Activated CD4-positive, CD25-positive, alpha-beta regulatory T cell treated with anti-CD3 and anti-CD28 coated beads, Interleukin-2, amount 50 U/mL, for 24 hours (primary cell): ENCODE measurements at places on chromosomes 5 and 9.
A peak's percentile ranks its signal among the peaks of the same experiment; 100 is the strongest.

DNA sequence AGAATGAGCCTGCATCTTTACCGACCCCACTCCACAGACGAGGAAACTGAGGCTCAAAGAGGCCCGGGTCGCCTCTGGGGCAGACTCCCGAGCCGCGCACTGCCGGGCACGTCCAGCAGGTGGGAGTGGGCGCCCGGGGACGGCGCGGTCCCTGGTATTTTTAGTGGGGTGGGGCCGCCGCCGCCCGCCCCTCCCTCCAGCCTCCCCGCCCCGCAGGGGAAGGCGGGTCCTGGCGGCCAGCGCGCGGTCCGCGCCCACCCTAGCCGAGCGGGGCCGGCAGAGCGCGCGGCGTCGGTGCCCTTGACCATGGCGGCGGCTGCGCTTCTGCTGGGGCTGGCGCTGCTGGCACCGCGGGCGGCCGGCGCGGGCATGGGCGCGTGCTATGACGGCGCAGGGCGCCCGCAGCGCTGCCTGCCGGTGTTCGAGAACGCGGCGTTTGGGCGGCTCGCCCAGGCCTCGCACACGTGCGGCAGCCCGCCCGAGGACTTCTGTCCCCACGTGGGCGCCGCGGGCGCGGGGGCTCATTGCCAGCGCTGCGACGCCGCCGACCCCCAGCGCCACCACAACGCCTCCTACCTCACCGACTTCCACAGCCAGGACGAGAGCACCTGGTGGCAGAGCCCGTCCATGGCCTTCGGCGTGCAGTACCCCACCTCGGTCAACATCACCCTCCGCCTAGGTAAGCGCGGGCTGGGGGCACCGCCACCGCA is at the start of gene LAMC3:
Gene LAMC3 (plus strand): TSS at position 266 of the 710 bp plus-strand sequence. CDS start 41 bp downstream, at position 307.
- peak; percentile 17 for ATAC-seq

DNA sequence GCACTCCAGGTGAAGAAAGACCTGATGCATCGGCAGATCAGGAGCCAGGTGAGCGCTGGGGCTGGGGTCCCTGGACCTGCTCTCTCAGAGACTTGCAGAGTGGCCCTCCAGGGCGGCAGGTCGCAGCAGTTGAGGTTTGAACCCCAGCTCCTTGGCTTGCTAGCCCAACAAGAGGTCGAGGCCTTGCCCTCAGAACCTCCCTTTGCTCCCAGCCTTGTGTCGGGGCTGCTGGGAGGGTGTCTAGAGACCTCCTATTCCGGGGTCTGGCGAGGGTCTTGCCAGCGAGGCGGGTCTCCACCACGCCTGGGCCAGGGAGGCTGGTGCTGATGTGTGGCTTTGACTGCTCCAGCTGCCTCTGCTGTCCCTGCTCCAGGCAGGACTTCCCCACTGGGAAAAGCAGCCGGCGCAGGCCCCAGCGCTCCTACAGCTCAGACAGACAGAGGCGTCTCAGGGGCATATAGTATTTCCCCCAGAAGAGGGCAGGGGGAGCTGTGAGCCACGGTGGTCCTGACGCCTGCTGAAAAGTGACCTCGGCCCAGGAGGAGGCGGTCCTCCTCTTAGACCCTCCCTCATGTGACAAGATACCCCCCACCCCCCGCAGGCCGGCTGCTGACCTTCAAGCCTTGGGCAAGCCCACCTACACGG is 38.3 kb downstream of the LRSAM1 start:
- no peak for ATAC-seq

DNA sequence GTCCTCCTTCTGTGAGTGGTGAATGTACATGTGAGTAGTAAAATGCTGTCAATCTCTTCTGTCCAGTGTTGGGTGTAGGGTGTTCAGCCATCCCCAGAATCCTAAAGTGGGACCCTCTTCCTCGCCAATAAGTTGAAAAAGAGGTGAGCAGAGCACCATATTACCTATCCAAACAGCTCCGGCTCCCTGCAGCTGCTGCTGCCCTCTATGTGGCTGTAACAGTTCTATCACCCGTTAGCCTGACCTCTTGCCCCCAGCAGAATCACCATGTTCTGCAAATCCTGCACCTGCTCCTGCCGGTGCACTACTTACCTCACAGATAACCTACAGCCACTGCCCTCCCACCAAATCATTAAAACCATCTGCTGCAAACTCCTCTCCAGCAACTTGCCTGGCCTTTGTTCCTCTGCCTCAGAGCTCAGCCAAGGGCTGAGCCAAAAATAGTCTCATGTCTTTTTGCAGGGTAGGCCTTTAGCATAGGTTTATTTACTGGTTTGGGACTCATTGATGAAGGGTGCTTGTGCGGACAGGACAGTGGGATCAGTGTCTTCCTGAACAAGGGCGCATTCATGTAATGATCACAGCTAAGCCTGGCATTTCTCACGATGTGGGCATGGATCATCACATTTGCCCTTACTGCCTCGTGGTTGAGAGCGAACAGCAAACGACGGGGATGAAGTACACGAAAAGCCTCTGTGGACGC is 49.6 kb upstream of the CCL21 start:
- ATAC-seq, result no peak

DNA sequence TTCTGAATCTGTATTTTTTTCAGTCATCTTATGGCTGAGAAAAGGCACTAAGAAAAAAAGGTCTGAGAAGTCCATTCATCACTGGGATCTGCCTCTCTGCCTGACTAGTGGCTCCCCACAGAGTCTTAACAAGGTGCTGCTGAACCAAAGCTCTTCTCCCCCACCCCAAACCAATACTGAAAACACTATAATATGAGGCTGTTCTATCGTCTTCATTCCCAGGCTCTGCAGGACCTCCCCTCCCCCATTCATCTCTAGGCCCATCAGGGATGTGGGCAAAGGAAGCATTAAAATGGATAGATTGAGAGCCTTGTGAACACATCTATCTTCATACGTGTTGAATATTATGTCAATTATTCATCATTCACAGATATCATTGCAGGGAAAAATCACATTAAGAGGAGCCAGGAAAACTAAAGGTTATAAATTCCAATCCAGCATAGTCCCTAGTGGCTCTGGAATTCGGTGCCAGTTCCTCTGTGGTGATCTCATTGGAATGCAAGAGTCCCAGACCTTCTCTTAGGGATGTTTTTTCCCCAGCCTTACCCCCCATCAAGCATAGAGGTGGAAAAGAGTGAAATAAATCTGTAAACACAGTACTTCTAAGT is 44.3 kb upstream of the GPR151 start:
- ATAC-seq, result no peak

DNA sequence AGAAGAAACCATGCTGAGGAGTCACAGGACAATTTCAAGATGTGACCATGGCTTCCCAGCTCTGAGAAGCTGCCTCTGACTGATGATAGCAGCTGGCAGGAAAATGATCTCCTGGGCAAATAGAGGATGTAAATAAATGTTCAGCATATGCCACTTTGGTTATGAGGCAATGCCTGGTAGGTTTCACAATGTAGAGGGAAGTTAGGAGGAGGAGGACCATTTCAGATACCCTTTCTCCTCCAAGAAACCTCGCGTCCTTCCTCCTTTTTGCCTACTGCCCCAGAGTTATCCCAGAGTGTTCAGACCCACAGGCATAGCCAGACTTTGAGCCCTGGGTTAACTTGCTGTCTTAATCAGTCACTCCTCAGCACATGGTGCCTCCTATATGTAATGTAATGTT is 541.6 kb upstream of the DAP start:
- no peak for ATAC-seq

DNA sequence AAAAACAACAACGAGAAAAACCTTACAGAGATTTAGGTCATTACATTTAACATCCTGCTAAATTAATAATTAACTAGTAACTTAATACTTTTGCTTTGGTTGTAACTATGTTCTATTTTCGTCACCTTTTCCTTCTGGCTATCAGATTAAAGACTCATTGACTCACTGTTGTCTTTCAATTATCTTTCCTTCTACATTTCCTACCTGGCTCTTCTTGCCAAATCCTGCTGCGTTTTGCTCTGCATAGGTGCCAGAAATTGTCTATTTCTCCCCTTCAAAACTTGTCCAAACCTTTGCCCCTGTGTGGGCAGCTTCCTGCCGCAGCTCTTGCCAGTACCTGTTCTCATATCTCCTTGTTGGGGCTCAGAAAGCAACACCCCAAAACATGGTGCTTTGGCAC is 235.5 kb upstream of the ZNF608 start:
- ATAC-seq, result no peak

- no peak for ATAC-seq
Observed at GRCh38 chr9:33130961-33131789, 36.0 kb downstream of the B4GALT1 start.

DNA sequence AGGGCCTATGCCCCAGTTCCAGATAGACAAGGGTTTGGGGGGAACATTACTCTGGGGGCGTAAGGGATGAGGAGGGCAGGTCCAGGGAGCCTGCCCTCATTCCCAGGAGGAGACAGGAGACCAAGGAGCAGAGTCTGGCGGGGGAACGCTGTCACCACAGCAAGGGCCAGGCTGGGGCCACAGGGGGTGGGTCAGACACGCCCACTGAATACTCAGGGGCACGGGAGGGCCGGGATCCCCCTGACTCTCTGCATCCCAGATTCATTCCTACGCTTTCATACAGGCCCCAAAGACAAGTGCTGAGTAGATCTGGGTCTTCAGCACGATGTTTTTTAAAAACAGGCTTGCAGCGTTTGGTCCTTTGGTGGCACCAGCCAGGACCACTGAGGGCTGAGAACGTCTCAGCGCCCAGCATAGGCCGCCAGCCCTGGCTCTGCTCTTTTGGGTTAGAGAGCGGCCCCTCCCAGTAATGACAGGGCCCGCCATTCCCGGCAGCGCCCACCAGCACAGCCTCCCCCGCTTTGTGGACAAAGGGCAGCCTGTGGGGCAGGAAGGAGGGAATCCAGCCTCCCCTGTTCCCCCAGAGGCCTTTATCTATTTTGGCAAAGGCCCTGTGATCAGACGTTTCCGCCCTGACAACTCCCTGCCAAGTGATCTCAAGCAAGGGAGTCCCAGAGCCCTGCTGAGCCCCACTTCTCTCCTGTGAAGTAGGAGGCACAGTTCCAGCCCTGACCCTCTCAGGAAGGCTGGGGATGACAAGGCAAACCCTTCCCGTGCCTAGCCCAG is 24.9 kb downstream of the NEK6 start:
- ATAC-seq, result no peak

DNA sequence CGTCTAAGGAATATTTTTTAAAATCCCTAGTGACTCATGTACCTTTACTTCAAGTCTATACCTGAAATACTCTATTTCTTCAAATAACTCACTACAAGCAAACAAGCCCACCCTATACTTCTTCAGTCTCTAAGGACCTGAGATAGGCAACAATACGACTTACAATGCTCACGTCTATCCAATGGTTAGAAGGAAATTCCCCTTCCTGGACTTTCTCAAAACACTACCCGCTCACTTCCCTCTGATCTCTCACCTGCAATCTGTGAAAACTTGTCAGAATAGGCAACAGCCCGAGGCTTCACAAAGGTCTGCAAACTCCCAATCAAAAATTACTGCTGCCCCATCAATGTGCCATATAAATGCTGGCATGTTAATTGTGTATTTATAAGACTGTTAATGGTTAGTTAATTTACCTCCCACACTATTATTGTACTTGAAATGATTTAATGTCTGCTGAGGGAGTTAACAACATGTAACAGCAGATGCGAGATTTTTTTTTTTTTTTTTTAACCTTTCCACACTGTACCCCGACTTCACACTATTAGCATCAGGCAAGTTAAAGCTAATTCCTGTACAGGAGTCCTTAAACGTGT is 27.3 kb downstream of the MAPKAP1 start:
- ATAC-seq, result no peak

DNA sequence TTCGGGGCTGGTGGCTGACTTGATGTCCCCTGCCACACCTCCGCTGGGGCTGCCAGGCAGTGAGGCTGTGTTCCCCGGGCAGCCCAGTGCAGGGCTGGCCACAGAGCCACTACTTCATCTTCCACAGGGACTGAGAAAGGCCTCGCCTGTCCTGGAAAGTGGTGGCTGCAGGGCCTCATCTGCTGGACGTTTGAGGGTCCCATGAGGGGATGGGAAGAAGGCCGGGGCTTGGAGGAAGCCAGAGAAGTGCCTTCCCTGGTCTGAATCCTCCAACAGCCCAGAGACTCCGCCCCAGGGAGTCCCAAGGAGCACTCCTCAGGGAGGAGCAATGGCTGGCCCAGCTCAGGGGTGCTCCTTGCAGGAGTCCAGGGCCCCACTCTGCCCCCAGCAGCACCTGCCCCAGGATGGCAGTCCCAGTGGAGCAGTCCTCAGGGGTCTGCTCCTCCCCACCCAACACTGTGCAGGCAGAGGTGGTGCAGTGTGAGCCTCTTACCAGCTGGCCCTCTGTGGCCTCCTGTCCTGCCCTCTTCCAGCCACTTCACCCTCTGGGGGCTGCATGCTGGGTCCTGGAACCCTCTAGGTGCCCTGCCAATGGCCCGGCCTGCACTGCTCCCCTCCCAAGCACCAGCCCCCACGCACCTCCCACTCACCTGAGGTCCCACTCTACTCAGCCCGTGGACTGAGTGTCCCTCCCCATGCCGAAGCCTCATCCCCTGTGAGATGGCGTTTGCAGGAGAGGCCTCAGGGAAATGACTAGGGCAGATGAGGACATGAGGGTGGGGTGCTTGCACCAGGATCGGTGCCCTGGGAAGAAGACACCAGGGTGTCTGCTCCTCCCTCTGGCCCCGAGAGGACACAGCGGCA is 47.3 kb upstream of the COL5A1 start:
- ATAC-seq, result no peak

- no peak for ATAC-seq
Observed at GRCh38 chr9:92422611-92423338, 1.5 kb downstream of the OMD start.

GRCh38 chr5:116880150-116880549 is 305.5 kb upstream of the SEMA6A start:
- ATAC-seq, result no peak

- ATAC-seq, result no peak
Observed at GRCh38 chr5:96857924-96858323, 18.4 kb upstream of the ERAP2 start.

DNA sequence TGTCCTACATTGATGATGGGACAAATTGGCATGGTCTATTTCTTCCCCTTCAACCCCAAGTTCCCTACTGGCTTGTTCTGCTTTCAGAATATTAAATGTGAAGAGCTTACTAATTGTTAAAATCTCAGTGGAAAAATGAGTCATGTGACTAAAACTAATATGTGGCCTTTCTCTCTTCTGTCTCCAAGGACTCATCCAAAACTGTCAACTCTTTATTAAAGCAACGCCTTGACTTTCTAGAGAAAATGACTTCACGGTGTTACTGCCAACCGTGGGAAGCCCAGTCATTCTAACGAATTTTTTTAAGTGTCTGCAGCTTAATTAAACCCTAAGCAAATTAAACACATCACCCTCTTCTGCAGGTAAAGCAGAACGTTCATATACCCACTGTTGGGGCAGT is 431.6 kb downstream of the DTWD2 start:
- ATAC-seq, result no peak

GRCh38 chr5:109516390-109516789 is 106.6 kb upstream of the PJA2 start:
- no peak for ATAC-seq

GRCh38 chr5:168295574-168296201 is 4.2 kb downstream of the WWC1 start:
- ATAC-seq, result no peak

- no peak for ATAC-seq
Observed at GRCh38 chr9:99239341-99240060, 17.4 kb downstream of the SEC61B start.
